ENCODE measurements at places on chromosomes 5 and 9.
A peak's percentile ranks its signal among the peaks of the same experiment; 100 is the strongest.

DNA sequence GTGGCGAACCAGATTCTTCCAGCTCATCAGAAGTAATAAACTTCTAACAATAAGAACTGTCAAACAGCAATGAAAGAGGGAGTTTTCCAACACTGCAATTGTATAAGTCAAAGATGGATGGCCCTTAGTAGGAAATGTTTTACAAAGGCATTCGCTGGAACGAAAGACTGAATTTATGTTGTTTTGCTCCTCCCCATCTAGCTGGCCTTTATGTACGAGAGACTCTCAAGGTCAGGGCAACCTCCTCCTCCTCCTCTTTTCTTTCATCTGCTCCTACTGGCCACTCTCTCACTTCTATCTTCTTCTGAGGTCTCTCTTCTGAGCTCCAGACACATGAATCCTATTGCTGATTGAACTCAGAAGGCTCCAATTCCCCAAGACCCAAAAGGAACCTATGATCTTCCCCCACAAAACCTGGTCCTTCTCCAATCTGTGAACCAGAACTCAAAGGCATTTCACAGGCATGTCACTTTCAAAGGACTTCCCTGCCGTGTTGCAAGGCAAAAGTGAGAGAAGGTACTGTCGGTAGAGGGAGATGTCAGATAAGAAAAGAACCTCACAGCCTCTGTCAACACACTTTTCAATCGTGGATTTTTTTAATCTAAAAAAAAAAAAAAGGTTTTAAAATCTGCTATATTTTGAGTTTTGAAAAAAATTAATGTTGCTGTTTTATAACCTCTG lies 28.5 kb upstream of the PUM3 start:
- DNase-seq = no peak

GRCh38 chr9:137814436-137814835 lies 63.1 kb upstream of the CACNA1B start:
- DNase-seq = no peak

GRCh38 chr5:79236362-79236969 lies 535 bp downstream of the JMY start:
- no peak for DNase-seq

- DNase-seq = no peak
These were observed 11.7 kb downstream of the EXD3 start for GRCh38 chr9:137411260-137411644.

GRCh38 chr9:109816490-109816889 lies 36.5 kb downstream of the PALM2AKAP2 start:
- no peak for DNase-seq

DNA sequence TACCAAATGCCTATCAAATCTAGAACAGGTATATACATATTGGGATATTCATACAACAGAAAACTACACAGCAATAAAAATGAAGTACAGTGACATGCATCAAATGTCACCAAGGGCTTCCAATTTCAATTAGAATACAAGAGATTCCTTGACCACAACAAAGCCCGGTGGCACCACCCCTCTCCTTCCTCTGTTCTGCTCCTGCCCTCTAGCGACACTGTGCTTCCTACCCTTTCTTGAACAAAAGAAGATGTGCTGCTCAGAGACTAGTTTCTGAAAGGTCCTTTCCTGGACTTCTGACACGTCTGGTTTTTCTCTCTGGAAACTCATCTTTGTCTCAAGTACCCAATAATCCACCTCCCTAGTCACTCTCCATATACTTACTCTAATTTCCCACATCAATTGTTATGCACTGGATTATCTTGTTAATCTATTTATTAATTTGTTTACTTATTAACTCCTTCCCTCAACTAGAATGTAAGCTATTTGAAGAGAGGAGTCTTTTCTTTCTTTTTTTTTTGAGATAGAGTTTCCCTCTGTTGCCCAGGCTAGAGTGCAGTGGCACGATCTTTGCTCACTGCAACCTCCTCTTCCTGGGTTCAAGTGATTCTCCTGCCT lies 70.4 kb upstream of the CTSV start:
- DNase-seq = no peak

DNA sequence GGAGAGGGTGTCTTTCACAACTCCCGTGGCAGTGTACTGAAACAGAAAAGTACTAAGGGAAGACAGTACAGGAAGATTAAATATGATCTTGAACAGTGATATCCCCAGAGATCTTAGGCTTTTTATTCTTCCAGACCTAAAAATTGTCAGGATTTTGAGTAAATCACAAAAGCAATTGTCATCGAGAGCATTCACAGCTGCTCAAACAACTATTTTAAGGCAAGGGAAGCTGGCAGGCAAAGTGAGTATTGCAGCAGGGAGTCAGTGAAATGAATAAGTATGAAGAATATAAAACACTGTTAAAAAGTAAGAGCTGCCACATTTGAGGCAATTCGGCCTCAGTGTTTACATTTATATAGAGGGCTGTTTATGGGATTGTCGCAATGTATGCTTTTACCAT lies 479.0 kb downstream of the CAAP1 start:
- DNase-seq = no peak

GRCh38 chr9:38166501-38166900 lies 97.5 kb upstream of the SHB start:
- DNase-seq = no peak

DNA sequence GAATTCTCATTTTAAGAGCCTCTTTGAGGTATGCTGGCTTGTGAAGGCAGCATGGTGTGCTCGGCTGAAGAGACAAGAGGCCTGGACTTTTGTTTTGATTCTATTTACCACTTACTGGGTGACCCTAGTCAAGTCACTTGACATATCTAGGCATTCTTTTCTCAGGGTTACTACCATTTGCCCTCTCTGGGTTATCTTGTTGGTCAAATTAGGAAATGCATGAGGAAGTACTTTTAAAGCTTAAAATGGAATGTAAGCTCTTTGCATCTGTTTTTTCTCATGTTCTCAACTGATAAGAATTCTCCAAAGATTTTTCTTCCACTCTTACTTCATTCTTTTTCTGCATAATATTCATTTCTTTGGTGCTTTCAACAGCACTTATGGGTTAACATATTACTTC lies 173.1 kb downstream of the PLK2 start:
- DNase-seq = no peak

DNA sequence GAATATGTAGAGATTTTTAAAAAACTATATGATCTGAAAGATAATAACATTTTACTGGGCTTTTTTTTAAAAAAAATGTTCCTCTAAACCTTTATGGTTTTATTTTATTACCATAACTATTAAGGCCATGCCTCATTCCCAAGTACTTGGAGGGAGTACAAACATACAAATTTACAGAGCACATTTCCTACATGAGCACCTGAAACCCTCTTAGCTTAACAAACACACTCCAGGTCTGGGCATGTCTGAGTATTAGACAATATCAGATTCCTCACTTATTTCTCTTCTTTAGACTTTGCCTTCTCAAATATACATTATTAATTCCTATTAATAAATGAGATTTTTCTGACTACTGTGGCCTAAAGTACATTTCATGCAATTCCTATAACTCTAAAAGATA lies 319.2 kb downstream of the SLCO4C1 start:
- no peak for DNase-seq

DNA sequence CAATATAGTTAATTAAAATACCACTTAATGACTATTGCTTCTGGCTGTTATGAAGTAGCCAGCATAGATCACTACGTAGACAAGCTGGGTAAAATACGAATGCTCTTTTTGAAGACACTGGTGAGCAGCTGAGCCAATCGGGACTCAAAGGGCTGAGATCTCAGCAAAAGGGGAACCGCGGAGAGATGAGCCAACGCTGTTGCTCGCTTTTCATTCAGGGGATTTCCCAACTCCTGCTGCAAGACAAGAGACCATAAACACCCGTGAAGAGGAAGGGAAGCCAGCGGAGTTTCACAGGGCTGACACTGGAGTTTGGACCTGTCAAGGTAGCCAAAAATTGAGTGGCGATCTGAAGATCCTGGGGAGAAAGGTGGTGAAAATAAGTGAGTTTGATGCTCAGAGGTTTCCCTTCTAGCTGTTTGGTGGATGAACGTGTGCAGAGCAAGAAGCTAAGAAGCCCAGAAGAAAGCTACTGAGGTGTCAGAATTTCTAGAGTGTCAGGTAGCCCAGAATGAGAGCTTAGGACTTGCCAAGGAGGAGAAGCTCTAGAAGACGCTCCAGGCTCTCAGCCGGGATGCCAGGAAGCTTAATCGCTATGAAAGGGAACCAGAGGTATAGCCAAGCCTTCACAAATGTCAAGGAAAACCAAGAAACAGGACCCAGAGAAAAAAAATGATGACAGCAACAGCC lies 79.6 kb upstream of the RNU6ATAC start:
- no peak for DNase-seq

- DNase-seq = no peak
These were observed 8.4 kb downstream of the RCL1 start for GRCh38 chr9:4801156-4801555.

- DNase-seq = no peak
These were observed 58.6 kb downstream of the ENC1 start for GRCh38 chr5:74581988-74582365.

GRCh38 chr9:113774963-113775362 lies 101.1 kb upstream of the ZNF618 start:
- DNase-seq = no peak

GRCh38 chr5:137395011-137395755 lies 103.9 kb downstream of the SPOCK1 start:
- DNase-seq = no peak

DNA sequence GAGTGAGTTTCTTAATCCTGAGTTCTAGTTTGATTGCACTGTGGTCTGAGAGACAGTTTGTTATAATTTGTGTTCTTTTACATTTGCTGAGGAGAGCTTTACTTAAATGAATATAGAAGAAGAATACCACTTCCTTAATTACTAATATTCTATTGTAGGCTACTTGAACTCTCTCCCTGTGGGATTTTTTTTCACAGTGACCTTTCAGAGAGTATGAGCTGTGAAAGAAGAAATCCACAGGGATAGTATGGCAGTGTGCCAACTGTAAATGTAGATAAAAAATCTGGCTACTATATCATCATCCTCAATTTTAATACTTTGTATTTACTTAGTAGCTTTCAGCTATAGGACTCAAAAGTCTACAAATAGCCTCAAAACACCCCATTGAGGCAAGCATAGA lies 67.3 kb downstream of the COMMD10 start:
- DNase-seq = no peak

DNA sequence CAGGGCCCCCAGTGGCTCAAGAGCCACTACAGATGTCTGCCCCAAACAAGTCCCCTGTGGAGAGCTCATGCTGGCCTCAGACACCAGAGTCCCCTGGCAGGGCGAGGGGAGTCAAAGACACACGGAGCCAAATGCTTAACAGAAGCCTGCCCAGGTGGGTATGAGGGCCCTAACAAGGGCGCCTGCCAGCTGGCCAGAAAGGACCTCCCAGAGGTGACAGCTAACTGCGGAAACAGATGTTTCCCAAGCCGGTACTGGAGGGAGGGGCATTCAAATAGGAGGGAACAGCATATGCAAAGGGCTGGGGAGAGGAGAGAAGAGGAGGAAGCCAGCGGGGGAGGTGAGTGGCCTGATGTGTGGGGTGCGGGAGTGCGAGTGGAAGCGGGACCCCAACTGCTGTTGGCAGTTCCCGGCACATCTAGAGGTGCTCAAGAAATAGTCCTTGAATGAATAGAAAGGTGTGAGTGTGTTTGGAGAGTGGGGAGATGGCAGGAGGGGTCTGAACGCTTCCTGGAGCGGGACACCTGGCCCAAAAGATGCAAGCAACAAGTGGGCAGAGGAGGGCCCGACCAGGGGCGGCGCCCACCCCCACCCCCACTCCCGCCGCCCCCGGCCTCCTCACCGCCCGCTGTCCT lies 824 bp downstream of the MXD3 start:
- DNase-seq = no peak

DNA sequence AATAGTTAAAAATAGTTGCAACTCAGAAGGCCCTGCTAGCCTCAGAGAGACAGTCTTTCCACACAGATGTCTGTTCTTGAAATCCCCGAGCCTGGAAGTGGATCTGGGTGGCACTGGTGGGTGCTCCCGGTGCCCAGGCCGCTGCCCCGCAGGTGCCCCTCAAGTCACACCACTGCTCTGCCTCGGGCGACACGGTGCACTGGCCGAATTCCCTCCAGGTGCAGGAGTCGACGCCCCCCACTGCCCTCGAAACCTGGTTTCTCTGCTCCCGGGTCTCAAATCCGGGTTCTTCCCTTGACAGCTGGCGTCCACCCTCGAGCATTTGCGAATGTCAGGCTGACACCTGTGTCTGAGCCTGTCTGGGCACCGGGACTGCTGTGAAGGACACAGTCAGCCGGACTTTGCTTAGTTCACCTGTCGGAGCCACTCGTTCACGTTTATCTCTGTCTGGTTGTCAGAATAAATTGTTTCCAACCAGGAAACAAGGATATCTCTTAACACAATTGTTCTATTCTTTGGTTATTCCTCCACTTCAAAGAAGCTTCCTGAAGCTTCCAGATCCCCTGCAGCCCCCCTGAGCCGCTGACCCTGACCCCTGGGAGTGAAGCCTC lies 27.1 kb downstream of the SLC9A3 start:
- no peak for DNase-seq

DNA sequence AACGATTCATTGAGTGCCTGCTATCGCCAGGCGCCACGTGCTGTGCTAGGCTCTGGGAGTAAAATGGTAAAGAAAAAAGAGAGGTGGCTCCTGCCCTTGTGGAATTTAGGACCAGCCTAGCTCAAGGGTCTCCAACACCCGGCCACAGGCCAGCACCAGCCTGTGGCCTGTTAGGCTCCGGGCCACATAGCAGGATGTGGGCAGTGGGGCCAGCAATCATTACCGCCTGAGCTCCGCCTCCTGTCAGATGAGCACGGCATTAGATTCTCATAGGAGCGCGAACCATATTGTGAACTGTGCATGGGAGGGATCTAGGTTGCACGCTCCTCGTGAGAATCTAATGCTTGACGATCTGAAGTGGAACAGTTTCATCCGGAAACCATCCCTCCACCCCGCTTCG lies 1.5 kb downstream of the RMRP start:
- no peak for DNase-seq

- DNase-seq = peak; percentile 63
These were observed 137.2 kb downstream of the C9orf50 start for GRCh38 chr9:129483415-129484351.

DNA sequence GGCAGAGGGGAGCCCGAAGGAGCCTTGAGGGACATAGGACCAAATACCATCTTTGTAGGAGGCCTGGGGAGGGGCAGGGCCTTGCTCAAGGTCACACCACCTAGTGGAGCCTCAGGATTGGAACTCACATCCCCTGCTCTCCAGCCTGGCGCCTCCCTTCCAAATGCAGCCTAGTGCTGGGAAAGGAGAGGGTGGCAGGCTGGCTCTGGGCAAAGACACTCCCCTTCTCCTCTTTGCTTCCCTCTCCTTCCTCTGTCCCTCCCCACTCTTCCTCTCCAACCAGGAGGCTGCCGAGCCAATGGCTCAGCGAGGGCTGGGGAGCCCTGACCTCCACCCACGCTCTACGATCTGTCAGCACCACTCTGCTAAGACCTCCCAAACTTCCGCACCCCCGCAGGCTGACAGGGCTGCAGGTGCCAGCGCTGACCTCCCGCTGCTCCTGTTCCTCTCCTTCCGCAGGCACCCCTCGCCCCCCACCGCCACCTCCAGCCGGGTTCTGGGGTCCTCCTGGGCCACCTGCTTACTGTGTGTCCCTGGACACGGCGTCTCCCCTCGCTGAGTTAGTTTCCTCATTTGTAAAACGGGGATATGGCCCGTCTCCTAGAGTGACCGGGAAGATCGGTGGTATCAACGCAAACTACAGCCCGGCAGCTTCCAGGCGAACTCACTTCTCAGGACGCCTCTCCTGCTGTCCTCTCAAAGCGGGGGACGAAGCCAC lies 52.9 kb downstream of the C9orf50 start:
- DNase-seq = peak; percentile 53

GRCh38 chr9:134455934-134456755 lies 129.9 kb downstream of the RXRA start:
- peak; percentile 19 for DNase-seq

Data from anterior cingulate cortex (tissue), 58 donors.